ENCODE measurements at places on chromosomes 2 and 18.

- DNase-seq = no peak
These were observed 753.9 kb downstream of the RNF144A start for GRCh38 chr2:7670905-7671641.

DNA sequence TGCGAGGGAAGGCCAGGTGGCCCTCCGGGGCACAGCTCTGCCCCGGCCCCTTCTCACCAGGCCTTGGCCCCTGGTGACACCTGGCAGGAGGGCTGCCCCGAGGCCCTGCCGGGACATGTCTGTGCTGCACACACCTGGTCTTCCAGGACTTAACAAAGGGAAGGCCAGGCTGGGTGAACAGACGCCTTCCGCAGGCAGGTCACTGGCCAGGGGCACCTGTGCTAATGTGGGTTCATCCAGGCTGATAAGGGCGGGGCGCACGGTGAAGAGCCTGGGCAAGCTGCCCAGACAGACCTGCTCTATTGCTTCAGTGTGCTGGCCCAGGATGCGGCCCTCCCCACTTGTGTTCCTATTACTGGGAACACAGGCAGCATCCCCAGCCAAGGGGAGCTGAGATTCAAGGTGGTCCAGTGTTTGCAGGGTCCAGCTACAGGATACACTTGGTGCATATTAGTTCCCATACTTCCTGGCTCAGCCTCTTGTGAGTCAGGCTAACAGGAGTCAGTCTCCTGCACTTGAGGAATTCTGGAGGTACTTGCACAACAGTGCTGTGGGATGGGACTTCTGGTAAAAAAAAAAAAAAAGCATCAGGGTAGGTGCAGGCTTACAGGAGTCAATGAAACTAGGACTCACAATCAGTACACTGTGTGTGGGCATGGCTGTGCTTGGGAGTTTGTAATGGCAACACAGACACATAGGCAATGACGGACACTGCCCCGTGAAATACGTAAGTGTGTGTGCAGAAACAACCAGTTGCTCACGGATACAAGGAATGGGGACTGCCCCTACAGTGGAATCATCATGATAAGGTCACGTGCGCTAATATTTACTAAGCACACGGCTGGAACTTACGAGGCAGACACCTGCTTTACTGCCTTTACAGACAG, 261.4 kb downstream of the TWIST2 start:
- no peak for DNase-seq

DNA sequence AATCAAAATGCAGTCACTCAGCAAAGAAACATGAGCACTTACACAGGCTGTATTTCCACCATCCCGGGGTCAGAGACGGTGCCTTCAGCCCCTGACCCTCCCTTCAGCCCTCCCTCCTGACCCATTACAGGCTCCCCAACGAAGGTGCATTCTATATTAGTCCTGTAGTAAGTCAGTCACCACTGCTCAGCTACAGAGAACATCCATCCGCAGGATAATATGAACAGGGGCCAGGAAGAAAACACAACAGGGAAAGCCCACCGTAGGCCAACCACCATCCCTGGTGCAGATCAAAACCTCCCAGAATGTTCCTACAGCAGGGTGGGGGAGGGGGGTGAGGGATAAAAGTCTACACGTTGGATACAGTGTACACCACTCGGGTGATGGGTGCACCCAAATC, 15.1 kb downstream of the PXDN start:
- DNase-seq = no peak

DNA sequence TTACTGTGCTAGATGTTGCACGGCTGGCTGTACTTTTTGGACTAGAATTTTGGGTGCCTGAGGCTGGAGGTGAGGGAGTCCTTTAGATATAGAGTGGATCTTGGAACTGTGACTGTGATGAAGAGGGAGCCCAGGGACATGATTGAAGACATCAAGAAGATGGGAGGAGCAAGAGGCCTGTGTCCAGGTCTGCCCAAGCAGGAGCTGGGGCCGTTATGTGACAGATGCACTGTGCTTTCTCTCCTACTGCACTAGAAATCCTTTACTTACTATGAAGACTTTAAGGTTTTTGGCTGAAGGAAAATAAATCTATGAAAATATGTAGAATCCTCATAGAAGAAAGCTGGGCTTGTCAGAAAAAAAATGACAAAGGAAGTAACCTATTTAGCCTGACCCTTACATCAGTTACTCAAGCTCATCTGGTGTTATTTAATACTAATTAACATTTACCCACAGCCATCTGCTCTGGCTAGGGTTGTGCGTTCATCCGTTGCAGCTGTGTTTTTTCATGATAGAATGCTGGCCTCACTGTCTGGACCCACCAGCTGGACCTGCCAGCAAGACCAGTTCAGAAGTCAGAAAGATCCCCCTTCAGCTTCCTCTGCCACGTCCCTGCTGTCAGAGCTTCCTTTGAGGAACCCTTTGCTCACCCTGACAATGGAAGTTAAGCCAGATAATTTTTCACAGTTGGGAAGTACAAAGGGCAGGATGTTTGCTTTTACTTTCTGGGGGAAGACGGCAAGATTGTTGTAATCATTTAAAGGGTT, 16.7 kb downstream of the TSN start:
- DNase-seq = peak; percentile 53

GRCh38 chr18:76805221-76805620, 17.1 kb upstream of the ZNF236 start:
- no peak for DNase-seq

GRCh38 chr18:22182884-22183697, 13.7 kb downstream of the GATA6 start:
- no peak for DNase-seq

- DNase-seq = no peak
These were observed 2.3 kb upstream of the MAB21L4 start for GRCh38 chr2:240898108-240898730.

GRCh38 chr2:112884869-112885505, 26.0 kb upstream of the IL37 start:
- DNase-seq = peak; percentile 58

DNA sequence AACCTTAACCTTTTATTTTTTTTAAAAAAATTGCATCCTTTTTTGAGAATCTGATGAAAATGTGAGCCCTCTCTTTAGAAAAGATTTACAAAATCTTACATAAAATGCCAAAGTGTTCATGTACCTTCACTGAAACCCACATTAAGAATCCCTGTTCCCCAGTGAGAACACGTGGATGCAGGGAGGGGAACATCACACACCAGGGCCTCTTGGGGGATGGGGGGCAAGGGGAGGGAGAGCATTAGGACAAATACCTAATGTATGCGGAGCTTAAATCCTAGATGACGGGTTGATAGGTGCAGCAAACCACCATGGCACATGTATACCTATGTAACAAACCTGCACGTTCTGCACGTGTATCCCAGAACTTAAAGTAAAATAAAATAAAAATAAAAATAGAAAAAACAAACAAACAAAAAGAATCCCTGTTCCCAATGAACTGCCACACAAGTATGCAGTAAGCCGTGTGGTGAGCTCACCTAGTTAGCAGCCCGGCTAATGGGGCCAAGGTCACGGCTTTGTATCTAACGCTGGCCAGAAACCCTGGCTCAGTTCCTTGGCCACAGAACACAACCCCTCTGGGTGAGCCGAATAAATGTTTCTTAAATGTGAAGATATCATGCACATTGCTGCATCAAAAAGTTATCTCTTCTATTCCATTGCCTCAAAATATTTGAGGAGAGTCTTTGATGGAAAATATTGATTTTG, 41.4 kb downstream of the CHST9 start:
- peak; percentile 35 for DNase-seq

DNA sequence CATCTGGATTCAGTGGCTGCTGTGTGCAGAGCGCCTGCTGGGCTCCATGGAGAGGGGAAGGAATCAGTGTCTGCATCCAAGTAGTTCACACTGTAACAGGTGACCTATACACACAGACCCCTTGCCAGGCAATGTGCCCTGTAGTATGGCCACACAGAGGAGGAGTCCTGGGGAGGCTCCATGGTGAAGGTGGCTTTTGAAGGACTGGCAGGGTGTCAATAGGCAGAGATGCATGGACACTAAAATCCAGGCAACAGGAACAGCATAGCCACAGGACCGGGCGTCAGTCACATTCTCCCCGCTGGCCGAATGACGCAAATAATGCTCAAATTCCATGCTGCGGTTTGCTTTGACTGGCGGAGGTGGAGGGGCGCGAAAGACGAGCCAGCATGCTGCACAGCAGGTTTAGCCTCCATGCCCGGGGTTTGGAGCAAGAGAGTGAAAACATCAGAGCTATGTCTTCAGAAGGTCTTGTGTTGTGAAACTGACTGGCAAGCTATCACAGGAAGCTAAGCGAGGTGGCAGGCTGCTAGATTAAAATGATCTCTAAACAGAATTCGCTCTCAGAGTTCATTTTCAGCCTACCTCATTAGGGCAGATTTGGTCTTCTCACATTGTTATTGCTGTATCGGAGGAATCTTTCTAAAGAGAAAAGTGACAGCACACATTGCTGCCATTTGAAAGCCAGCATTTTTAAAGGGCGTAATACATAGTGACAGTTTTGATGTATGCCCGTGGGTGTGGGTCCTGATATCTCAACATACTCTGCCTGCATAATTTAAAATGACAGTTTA, 1.2 kb upstream of the CHMP1B start:
- DNase-seq = peak; percentile 24

DNA sequence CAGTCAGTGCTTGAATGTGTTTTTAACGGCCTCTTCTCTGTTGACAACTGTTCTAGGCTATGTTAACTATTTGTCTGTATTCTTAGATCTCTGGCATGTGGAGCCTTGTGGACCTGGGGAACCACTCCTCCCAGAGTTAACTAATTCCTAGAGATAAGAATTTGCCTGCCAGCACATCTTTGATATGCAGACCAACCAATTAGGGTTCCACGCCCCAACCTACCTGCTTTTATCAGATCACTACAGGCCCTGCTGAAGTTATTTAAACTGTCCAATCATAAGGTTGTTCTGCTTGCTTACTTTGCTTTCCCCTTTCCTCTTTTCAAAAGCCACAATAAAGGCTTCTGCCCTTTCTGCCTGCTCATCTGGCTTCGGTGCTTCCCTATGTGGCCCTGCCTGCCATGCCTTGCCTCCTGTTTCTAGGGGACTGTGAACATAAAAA, 8.5 kb upstream of the CYBRD1 start:
- DNase-seq = no peak

GRCh38 chr2:14967729-14968128, 335.2 kb downstream of the LRATD1 start:
- DNase-seq = no peak

DNA sequence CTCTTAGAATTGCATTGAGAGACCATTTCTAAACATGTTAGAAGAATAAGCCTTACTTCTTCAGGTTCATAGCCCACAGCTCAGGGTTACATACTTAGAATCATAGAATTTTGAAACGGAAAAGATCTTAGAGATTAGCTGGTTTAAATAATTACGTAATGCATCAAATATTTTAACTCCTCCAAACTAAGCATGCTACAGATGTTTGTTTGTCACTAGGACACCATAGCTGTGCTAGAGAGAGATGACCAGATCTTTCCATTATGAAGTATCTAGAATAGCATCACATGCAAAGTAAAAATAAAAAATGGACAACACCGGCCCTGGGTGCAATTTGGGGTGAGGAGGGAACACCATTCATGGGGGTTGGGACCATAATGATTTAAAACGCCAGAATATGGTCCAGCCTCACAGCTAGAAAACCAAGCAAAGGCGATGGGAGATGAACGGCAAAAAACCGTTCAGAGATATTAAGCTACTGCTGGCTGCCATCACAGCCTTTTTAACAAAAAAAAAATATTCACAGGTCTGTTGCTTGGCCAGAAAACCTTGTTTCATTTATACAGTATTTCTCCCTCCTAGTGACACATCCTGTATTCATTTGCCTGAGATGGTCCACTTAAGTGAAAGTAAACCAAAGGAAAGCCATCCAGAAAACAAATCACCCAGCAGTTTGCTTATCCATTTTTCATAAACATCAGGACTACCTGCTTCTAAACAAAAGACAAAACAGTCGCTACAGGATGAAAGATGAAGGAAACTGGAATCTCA, 94.2 kb downstream of the EPHA4 start:
- DNase-seq = no peak

DNA sequence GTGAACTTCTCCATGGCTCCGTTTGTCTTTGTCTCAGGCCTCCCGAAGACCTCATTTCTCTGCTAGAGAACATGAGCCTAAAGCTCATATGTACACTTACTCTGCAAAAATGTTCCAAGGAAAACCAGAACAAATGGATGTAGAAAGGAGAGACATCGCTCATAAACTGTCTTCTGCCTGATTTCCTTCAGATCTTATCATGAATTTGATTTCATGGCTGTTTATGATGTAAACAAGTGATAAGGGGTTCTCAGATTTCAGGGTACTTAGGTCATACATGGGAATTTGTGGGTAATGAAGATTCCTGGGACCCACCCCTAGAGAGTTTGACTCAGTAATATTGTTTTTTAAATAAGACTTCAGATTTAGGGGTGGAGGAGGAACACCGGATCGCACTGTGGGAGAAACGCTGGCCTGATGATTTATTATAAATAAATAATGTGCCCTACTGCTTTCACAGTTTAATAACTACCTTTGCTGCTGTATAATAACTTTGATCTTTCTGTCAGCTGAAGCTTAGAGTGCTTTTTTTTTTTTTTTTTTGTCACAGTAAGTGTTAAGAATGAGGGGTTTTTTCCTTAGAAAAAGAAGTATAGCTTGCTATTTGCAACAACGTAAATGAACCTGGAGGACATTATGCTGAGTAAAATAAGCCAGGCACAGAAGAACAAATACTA, 14.9 kb downstream of the AOX1 start:
- DNase-seq = no peak

DNA sequence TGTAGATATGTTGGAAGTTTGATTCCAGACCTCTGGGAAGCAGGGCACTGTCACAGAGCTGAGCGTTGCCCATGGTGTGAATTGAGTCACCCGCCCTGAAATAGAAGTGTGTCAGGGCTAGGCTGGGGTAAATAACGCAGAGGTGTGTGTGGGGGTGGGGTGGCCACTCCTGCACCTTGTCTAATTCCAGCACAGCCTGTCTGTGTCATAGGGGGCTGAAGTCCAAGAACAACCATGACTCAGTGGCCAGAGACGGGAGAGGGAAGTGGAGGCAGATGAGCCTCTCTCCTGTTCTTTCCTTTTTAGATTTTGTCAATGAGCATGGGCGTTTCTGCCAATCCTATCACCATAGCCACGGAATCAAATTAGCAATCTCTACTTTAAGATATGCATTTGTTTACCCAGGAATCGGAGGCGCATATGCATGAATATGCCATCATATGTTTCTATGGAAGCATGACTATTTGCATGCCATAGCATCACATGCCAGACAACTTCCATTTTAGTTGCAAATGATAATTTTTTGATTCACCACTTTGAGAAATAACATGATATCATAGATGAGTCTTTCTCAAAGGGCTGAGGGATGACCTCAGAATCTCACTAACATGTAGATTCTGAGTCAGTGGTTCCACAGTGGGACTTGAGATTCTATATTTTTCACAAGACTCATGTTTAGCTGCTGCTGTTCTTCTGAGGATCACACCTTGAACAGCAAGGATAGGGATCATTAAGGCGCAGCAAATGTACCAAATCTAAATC, 852.9 kb downstream of the DCDC2C start:
- DNase-seq = no peak
